Upper lobe of right lung (tissue), 1 donor: ENCODE measurements at places on chromosomes 6 and 20. TPM values are rescaled to one million over a fixed set of nuclear protein-coding genes. Genes with fewer than 3 reads are reported as not detected.

DNA sequence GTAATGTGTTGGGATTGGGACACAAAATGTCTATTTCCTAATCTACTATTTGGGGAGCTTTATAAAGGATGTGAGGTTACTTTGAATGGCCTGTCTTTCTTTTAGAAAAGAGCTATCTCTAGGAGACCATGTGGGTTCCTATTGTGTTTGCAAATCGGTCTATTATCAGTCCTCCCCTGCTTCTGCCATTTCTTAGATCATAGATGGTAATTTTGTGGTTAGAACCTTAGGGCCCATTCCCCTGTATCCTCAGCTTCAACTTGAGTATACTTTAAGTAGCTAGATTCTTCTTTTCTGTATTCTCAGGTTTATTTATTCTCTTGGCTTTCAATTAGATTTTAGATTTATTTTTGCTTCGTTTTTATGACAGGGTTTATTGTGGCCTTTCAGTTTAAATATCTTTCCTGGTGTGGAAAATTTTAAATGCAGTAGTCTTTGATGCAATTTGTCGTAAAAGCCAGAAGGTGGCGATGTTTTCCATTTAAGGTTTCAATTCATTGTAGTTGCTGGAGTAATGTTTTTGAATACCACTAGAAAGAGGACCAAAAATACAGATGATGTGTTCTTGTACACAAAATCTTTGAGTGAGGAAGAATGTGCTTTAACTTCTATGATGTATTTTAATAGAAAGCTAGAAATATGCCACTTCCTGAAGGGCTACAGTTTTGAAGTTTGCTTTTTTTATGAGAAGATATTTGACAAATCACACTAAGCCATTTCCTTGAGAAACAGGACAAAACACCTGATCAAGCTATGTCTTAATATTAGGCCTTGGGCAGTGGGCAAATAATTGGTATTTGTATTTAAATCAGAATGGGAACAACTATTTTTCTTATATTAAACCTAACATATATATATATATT is 20.3 kb downstream of the TBPL1 start:
- H3K36me3 ChIP-seq: no peaks in the 10 kb centered on the region
- DNase-seq: no peak
- no peaks in the 10 kb centered on the region for H3K4me1 ChIP-seq
- H3K4me3 ChIP-seq: no peak overlapping the region
- no peaks in the 10 kb centered on the region for H3K27me3 ChIP-seq

DNA sequence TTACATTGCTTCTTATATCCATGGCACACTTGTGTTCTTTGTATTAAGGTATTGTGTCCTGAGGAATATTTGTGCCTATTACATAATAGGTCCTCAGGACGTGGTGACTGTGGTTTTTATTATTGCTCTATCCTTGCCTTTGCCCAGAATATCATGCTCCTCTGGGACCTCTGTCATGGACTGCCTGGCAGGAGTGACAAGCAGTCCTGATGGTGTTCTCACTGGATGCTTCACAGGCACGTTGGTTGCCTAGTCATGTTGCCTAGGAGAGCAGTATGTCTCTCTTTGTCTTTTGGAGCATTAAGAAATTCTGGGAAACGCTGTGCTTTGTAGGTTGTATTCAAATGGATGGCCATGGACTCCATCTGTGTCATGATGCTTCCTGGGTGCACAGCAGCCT is 24.7 kb upstream of the MROH8 start:
- no peak overlapping the region for H3K4me3 ChIP-seq
- no peaks in the 10 kb centered on the region for H3K27me3 ChIP-seq
- H3K27ac ChIP-seq: no peak overlapping the region
- peaks cover 95% of the 10 kb centered on the region for H3K36me3 ChIP-seq
- DNase-seq: no peak

- H3K27me3 ChIP-seq: no peaks in the 10 kb centered on the region
- H3K4me3 ChIP-seq: no peak overlapping the region
- H3K36me3 ChIP-seq: no peaks in the 10 kb centered on the region
- H3K4me1 ChIP-seq: peaks cover 4% of the 10 kb centered on the region
- no peak overlapping the region for H3K27ac ChIP-seq
These were observed 117.0 kb downstream of the BMP5 start for GRCh38 chr6:55758156-55758937.

GRCh38 chr6:18613319-18613925 is 226.3 kb downstream of the RNF144B start:
- no peaks in the 10 kb centered on the region for H3K27me3 ChIP-seq
- H3K36me3 ChIP-seq: no peaks in the 10 kb centered on the region
- H3K4me1 ChIP-seq: no peaks in the 10 kb centered on the region

DNA sequence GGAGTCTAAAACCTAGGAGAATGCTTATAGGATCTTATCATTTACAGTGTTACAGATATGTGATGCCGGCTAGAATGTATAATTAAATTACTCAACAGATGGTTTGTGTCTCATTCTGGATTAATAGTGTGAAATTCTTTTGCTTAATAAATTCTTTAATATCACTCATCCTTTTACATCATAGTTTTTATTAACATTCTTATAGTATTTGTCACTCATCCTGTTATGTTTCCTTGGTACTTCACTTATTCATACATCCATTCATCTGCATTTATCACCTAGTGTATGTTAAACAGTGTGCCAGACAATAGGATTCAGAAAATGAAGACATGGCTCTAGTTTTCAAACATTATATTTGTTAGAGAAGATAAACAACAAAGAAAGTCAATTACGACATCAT is 468.7 kb downstream of the FRK start:
- no peak overlapping the region for H3K4me3 ChIP-seq
- H3K36me3 ChIP-seq: no peaks in the 10 kb centered on the region
- H3K4me1 ChIP-seq: no peaks in the 10 kb centered on the region
- no peak for DNase-seq

DNA sequence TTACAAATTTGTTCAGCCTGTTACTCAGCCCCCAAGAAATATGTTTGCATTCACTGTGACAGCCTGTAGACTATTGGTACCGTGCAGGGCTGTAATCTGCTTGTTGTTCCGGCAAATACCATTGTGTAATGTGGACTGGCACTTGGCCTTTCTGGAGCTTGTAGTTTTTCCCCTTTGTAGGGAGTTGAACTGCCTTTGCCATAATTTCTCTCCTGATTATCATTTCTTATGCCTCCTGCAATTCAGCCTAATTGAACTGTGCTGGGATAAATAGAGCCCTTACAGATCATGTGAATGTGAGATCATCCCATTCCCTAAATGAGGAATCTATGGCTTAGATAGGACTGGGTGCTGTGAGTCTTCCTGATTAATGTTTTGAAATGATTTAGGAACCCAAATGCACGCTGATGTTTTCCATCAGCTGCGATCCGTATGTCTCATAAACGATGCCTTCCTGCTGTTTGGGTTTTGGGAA is 185.1 kb downstream of the JARID2 start:
- no peak for DNase-seq
- H3K36me3 ChIP-seq: no peaks in the 10 kb centered on the region
- H3K27me3 ChIP-seq: no peaks in the 10 kb centered on the region
- H3K27ac ChIP-seq: peak overlapping the region; percentile 19

- H3K27ac ChIP-seq: no peak overlapping the region
- H3K4me3 ChIP-seq: no peak overlapping the region
- no peaks in the 10 kb centered on the region for H3K27me3 ChIP-seq
- no peak for DNase-seq
- H3K4me1 ChIP-seq: no peaks in the 10 kb centered on the region
- no peaks in the 10 kb centered on the region for H3K36me3 ChIP-seq
These were observed 19.8 kb upstream of the ENPP1 start for GRCh38 chr6:131787766-131788712.

DNA sequence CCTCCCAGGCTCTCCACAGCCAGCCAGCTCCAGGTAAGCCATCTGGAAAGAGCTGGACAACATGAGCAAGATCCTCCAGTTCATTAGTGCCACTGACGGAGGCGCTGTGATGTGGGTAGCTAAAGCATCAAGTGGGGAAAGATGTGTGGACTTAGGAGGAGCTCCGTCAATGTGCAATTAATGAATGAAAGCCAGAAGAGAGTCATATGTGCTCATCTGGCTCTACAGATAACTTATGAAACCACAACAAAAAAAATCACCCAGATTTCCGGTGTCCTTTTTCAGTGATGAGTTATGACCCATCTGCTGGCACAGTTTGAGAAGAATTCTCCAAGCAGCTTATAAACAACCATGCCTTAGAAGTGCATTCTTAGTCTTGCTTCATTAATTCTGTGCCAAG is 311.7 kb upstream of the PLCB4 start:
- DNase-seq: no peak
- H3K4me1 ChIP-seq: no peaks in the 10 kb centered on the region
- H3K36me3 ChIP-seq: no peaks in the 10 kb centered on the region
- no peak overlapping the region for H3K27ac ChIP-seq
- H3K4me3 ChIP-seq: no peak overlapping the region

GRCh38 chr6:133502441-133503335 is 261.5 kb downstream of the EYA4 start:
- no peaks in the 10 kb centered on the region for H3K27me3 ChIP-seq
- no peak overlapping the region for H3K4me3 ChIP-seq
- no peaks in the 10 kb centered on the region for H3K36me3 ChIP-seq
- no peak for DNase-seq

GRCh38 chr6:134063966-134064445 is 11.6 kb upstream of the SLC2A12 start:
- H3K27me3 ChIP-seq: no peaks in the 10 kb centered on the region
- no peak overlapping the region for H3K4me3 ChIP-seq
- H3K4me1 ChIP-seq: no peaks in the 10 kb centered on the region
- H3K27ac ChIP-seq: no peak overlapping the region
- DNase-seq: no peak
- H3K36me3 ChIP-seq: no peaks in the 10 kb centered on the region

DNA sequence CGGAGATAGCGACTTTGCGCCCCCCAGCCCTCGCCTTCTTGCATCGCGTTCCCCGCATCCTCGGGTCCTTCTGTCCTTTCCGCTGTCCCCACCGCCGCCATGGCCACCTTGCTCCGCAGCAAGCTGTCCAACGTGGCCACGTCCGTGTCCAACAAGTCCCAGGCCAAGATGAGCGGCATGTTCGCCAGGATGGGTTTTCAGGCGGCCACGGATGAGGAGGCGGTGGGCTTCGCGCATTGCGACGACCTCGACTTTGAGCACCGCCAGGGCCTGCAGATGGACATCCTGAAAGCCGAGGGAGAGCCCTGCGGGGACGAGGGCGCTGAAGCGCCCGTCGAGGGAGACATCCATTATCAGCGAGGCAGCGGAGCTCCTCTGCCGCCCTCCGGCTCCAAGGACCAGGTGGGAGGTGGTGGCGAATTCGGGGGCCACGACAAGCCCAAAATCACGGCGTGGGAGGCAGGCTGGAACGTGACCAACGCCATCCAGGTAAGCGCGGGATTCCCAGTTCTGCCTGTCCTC is 401 bp downstream of the SLC32A1 start:
- H3K36me3 ChIP-seq: no peaks in the 10 kb centered on the region
- no peaks in the 10 kb centered on the region for H3K4me1 ChIP-seq
- peaks cover 95% of the 10 kb centered on the region for H3K27me3 ChIP-seq
- no peak for DNase-seq

DNA sequence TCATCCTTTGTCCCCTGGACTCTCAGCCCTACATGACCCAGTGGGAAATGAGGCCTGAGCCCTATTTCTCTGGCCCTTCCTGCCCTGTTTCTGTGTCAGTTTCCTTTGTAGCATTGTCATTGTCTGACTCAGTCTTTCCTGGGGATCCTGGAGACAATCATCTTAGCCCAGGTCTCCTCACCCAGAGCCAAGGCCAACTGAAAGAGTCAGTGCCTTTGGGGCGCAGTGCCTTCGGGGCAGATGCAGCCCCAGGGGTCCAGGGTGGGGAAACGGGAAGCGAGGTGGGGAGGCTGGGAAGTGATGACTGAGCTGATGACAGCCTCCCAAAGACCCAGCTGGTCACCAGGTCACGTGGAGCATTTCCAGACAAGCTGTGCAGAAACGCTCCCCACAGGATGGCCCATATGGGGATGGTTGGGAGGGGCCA is 93.3 kb upstream of the SULF2 start:
- H3K4me3 ChIP-seq: no peak overlapping the region
- DNase-seq: no peak
- no peaks in the 10 kb centered on the region for H3K36me3 ChIP-seq
- H3K4me1 ChIP-seq: no peaks in the 10 kb centered on the region

DNA sequence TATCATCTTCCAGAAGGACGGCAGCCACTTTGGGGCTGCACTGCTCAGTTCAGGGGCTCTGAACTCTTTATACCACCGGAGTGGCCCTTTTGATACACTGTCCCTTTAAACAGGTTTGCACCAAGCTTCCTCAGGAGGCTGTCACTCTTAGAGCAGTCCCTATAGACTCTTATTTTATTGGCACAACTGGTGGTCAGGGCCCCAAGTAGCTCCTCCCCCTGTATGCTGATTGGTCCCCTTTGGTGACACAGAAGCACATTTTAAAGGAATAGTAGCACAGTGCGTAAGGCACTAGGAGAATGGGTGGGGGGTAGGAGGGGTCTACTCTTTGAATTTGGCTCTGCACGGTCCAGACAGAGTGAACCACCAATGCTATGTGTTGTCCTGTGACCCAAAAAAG is 122.6 kb upstream of the MLN start:
- no peaks in the 10 kb centered on the region for H3K36me3 ChIP-seq
- H3K27me3 ChIP-seq: no peaks in the 10 kb centered on the region
- no peak for DNase-seq
- no peaks in the 10 kb centered on the region for H3K4me1 ChIP-seq

DNA sequence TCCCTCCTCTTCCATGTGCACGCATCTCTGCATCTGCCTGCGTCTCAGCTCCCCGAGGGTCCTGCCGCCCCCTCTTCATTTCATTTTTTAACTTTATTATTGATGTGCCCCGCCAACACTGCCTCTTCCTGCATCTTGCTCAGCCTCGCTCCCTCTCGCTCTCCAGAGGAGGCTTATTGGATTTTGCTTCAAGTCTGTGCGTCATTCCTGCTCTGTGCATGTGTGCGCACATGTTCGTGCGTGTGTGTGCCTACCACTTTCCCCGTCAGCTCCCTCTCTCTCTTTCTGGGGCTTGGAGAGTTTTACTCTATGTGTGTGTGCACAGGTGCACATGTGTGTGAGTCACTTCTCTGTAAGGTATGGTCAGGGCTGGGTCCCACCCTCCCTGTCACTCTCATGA is 71.8 kb upstream of the NNAT start:
- H3K27me3 ChIP-seq: no peaks in the 10 kb centered on the region
- peak; percentile 36 for DNase-seq
- no peak overlapping the region for H3K27ac ChIP-seq
- no peaks in the 10 kb centered on the region for H3K4me1 ChIP-seq
- H3K36me3 ChIP-seq: no peaks in the 10 kb centered on the region

Gene ELOVL4
- 0.17 TPM for total RNA-seq

Gene LTB
- total RNA-seq: 6.2 TPM

Gene HLA-DRB5
- total RNA-seq: 197 TPM

Gene TCP1
- 105 TPM for total RNA-seq

Gene DBNDD2
- 66.2 TPM for total RNA-seq

Gene SYCP2L
- 0.58 TPM for total RNA-seq

Gene TGM2
- 562 TPM for total RNA-seq
